MM.1S (cell line): ENCODE measurements at places on chromosomes 16 and 17.

GRCh38 chr16:19167710-19168370, at the start of gene SYT17:
SYT17 (plus strand) TSS chr16:19168240; CDS start chr16:19168647, 407 bp downstream.
- peak; percentile 60 for DNase-seq

- no peak for DNase-seq
Observed at GRCh38 chr17:37700881-37701280, 44.0 kb downstream of the HNF1B start.

DNA sequence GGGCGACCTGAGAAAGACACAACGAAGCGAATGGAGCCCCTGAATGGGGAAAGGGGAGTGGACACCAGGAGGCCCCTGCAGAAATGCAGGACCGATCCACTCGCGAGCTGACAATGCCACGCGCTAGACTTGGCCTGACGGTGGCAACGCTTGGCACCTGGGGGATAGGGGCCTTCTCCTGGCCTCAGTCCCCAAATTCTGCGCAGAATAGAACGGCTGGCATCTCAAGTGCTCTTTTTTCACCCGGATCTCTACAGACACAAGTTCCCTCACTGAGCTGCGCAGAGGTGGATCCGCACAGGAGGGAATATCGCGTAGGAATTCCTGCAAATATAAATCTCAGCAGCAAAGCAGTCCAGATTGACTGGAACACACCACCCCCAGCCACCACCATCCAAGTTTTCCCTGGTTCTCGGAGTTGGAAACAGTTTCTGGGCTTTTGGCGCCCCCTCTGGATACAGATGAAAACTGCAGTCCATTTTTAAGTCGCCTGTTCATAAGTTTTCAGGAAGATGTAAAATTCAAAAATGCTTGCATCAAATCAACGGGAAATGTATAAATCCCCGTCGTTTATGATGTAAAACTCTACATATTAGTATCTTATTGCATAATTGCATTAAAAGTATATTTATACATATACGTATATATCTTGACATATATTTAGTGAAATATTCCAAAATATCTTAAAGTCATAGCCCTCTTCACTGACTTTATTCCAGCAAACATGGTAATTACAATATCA, 2.3 kb upstream of the SOX9 start:
- peak; percentile 38 for DNase-seq

DNA sequence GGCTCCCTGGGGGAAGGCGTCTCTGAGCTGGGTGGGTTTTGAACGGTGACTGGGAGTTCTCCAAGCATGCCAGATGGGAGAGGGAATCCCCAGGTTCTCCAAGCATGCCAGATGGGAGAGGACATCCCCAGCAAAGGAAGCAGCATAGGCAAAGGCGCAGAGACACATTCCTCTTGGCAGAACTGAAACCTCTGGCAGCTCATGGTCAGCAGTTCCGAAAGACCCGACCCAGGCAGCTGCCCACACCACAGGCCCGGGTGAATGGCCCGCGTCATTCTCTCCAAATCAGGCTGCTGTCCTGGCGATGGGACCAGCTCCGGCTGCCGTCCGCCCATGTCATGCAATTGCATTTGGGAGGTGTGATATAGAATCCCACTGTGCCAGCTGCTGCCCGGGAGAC, 8.0 kb downstream of the ZNF469 start:
- no peak for DNase-seq

DNA sequence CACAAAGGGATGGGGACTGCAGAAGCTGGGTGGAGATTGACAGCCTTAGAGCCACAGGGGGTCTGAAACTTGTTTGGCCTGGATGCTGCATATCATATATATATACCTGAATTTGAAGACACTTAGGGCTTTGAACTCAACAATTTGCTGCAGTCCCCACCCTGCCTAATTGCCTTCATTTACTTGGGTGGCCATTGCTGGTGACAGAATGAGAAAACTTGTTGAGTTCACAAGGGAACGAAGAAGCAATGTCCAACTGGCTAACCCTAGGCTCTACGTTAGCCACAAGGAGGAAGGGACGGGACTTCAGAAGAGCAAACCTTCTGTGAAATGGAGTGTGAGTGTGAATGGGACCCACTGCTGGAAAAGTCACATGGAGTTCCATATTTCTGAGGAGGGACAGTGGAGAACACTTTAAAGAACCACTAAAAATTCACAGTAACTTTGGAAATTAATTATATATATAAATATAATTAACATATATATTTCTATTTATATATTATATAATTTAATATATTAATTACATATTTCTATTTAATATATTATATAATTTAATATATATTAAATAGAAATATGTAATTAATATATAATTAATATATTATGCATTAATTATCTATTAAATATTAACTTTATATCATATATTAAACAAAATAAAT, 215.3 kb upstream of the SOX9 start:
- no peak for DNase-seq

- no peak for DNase-seq
Observed at GRCh38 chr17:39045948-39046679, 78.9 kb upstream of the FBXO47 start.
